Endothelial cell of coronary artery (primary cell): ENCODE measurements at places on chromosomes 1 and 21. TPM values are rescaled to one million over a fixed set of nuclear protein-coding genes. Genes with fewer than 3 reads are reported as not detected.

C1orf141 gene
- not detected in 2 replicates for total RNA-seq

MNDA gene
- not detected in 2 replicates for total RNA-seq

IL23R gene
- not detected in 2 replicates for total RNA-seq

GJB3 gene
- total RNA-seq = 0.09 TPM in 1 of 2 replicates, not detected in the other

BCAR3 gene
- 45.6 and 52.0 TPM in 2 replicates for total RNA-seq

PROX1 gene
- 0.56 and 3.1 TPM in 2 replicates for total RNA-seq

FAM72D gene
- 0.94 and 1.3 TPM in 2 replicates for total RNA-seq

IVL gene
- total RNA-seq = not detected in 2 replicates

PRRC2C gene
- total RNA-seq = 43.0 and 55.7 TPM in 2 replicates

KLHDC8A gene
- total RNA-seq = not detected in 2 replicates

GUCA2A gene
- total RNA-seq = not detected in 2 replicates

S100A5 gene
- not detected in 2 replicates for total RNA-seq

SPATA1 gene
- total RNA-seq = 0.45 and 1.0 TPM in 2 replicates

SLC16A4 gene
- total RNA-seq = 3.7 and 6.0 TPM in 2 replicates

CITED4 gene
- 7.1 and 15.8 TPM in 2 replicates for total RNA-seq

ATP6V1G3 gene
- total RNA-seq = not detected in 2 replicates

TAS1R3 gene
- total RNA-seq = 0.18 and 0.19 TPM in 2 replicates

TMIGD3 gene
- 0.09 and 0.27 TPM in 2 replicates for total RNA-seq

FAM110D gene
- total RNA-seq = 2.5 and 4.0 TPM in 2 replicates

CYP4A11 gene
- total RNA-seq = not detected in 2 replicates

ARHGEF16 gene
- 0.09 and 0.19 TPM in 2 replicates for total RNA-seq

CFHR4 gene
- total RNA-seq = not detected in 2 replicates

DCDC2B gene
- not detected in 2 replicates for total RNA-seq

SEMA4A gene
- 0.27 and 0.56 TPM in 2 replicates for total RNA-seq

MATN1 gene
- total RNA-seq = not detected in 2 replicates

PDZK1 gene
- total RNA-seq = 0.09 and 0.19 TPM in 2 replicates

CCDC190 gene
- 10.4 and 46.1 TPM in 2 replicates for total RNA-seq

LRRC53 gene
- not detected in 2 replicates for total RNA-seq

ELF3 gene
- total RNA-seq = 0.09 and 0.18 TPM in 2 replicates

CD101 gene
- total RNA-seq = under 0.01 and 0.09 TPM in 2 replicates

SPRR2E gene
- total RNA-seq = not detected in 2 replicates

ZCCHC17 gene
- 30.1 and 48.2 TPM in 2 replicates for total RNA-seq

CD34 gene
- total RNA-seq = 30.3 and 51.4 TPM in 2 replicates

DPT gene
- total RNA-seq = not detected in 2 replicates
